Activated CD4-positive, alpha-beta T cell treated with anti-CD3 and anti-CD28 coated beads for 36 hours (primary cell): ENCODE measurements at places on chromosomes 6 and 20. TPM values are rescaled to one million over a fixed set of nuclear protein-coding genes. Genes with fewer than 3 reads are reported as not detected.

KCNK5 gene
- 15.8 TPM for total RNA-seq

CAPN11 gene
- 1.2 TPM for total RNA-seq

DNA sequence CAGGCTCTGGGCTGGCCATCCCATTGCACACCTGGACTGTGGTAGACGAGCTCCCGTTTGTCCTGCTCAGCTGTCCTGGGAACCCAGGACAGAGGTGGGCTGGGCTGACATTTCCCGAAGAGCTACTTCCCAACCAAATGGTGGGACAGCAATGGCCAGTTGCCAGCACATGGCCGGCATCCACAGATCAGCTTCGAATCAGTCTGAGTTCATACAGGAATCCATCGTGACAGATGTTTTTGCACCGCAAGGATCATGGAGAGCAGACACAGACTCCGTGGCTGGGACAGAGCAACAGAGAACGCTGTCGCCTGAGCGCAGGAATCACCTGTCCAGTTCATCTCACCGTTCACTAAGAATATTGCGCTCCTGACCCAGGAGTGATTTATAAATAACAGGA lies 198.5 kb downstream of the TTLL2 start:
- no peak for DNase-seq

GRCh38 chr20:44480097-44480496 lies 4.4 kb downstream of the TTPAL start:
- no peak for DNase-seq

- no peak for DNase-seq
Measured at GRCh38 chr6:132643547-132643946, 15.4 kb downstream of the TAAR1 start.

DNA sequence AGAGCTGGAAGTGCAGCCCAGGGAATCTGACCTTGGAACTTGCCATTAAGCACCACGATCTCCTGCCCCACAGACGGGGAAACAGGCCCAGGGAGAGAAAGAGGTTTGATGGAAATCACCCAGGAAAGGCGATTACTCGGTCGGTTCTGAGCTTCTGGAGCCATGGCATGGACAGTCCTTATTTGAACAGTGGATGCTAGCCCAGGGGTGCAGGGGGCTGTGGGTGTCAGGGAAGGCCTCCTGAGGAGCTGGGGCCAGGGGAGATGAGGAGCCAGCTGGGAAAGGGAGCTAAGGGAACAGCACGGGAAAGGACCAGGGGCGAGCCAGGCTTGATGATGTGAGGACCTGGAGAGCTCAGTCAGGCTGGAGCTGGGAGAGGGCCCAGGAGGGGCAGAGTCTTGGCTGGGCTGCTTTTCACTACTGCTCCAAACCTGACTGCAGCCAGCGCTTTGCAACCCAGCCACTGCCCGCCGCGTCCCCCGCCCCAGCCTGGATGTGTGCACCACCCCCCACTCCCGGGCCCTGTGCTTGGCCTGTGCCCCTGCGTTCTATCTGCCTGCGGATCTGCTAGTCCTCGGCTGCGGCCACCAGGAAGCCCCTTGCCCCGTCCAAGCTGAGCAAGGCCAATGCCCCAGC lies 17.8 kb downstream of the SUN5 start:
- no peak for DNase-seq
